ENCODE measurements at places on chromosomes 3 and 15.

DNA sequence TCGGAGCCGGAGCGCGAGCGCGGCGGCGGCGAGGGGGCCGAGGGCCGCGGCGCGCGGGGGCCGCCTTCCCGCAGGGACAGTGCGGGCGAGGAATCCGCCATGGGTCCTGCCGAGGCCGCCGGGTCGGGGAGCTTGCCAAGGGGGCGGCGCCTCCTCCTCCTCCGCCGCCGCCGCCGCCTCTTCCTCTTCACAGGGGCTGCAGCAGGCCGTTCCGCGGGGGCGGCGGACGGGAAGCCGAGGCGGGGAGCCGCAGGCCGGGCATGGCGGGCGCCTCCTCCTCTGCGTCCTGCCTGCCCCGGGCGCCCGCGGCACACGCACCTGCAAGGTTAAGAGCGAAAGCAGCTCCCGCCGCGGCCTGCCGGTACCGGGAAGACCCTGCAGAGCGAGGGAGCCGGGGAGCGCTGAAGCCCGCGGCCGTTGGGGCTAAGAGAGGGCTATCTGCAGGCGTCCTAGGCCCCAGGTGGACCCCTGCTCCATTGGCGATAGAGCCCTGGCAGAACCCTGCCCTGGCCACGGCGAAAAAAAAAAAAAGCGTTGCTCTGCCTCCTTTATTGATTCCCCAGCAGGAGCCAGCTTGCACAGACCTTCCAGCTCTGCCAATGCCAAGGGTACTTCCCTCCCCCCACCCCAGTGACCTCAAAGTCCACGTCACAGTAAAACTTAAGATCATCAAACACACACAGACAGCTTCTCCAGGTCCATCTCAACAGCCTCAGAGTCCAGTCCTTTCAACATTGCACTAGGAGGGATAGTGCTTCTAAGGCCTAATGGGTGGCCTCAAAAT is at the start of gene LYSMD2:
LYSMD2 (minus strand) TSS at position 134 of the 784 bp plus-strand sequence; CDS start at position 101, 33 bp downstream.
- peak; percentile 80 for DNase-seq

DNA sequence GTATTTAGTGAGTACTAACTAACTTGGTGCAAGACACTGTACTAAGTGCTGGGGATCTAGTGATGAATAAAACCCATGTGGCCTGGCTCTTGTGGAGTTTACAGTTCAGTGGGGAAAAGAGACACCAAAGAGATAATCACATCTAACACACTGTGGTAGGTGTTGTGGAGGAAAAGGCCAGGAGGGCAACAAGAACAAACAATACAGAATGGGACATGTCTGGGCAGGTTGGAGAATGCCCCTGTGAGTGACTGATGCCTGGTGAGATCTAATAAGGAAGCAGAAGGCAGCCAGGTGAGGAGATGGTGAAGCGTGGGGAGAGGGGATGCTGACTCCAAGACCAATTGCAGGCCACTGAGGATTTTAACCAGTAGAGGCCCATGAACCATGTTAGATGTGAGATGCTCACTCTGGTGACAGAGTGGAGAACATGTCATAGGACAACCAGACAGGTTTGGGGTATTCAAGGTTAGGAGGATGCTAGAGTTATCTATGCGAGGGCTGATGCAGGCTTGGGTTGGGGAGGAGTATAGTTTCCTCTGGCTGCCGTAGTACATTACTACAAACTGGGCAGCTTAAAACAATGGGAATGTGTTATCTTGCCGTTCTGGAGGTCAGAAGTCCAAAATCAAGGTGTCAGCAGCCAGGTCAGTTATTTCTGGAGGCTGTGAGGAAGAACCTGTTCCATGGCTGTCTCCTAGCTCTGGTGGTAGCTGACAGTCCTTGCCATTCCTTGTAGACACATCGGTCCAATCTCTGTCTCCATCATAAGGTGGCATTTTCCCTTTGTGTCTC is 81.4 kb downstream of the ARNT2 start:
- peak; percentile 12 for DNase-seq

DNA sequence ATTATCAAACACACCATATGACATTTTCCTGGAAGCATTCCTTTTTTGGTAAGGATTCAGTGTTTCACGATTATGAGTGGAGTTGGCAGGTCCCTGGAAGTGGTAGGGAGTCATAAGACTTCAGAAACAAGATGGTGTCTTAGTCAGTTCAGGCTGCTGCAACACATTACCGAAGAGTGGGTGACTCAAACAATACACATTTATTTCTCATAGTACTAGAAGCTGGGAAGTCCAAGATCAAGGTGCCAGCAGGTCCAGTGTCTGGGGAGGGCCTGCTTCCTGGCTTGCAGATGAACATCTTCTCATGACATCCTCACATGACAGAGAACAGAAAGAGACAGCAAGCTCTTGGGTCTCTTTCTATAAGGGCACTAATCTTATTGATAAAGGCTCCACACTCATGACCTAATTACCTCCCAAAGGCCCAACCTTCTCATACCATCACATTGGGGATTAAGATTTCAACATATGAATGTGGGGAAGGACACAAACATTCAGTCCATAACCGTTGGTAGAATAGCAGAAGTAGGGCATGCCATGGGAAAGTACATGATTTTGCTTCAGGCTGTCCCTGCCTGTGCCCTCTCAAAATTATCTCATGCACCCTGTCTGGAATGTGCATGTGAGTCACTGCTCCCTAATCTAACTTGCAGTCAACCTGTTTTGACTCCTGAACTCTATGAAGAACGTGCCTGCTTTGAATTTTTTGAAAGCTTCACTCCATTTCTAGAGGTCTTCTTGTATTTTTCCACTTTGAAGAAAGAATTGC is 72.5 kb downstream of the GTPBP8 start:
- no peak for DNase-seq

DNA sequence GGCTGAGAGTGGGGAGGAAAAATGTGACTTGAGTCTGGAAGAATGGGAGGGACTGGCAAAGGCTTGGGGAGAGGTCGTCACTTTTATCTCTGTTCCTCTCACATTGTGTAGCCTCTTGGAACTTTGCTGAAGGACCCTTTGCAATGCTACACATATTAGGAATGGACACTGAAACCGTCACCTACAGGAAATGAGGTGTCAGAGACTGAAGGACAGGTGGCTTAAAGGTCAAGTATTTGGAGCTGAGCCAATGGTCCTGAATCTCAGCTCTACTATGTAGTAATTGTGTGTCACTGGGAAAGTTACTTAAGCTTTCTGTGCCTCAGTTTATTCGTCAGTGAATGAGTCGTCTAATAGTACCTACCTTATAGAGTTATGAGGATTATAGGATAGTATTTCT is 14.7 kb downstream of the MCTP2 start:
- no peak for DNase-seq

DNA sequence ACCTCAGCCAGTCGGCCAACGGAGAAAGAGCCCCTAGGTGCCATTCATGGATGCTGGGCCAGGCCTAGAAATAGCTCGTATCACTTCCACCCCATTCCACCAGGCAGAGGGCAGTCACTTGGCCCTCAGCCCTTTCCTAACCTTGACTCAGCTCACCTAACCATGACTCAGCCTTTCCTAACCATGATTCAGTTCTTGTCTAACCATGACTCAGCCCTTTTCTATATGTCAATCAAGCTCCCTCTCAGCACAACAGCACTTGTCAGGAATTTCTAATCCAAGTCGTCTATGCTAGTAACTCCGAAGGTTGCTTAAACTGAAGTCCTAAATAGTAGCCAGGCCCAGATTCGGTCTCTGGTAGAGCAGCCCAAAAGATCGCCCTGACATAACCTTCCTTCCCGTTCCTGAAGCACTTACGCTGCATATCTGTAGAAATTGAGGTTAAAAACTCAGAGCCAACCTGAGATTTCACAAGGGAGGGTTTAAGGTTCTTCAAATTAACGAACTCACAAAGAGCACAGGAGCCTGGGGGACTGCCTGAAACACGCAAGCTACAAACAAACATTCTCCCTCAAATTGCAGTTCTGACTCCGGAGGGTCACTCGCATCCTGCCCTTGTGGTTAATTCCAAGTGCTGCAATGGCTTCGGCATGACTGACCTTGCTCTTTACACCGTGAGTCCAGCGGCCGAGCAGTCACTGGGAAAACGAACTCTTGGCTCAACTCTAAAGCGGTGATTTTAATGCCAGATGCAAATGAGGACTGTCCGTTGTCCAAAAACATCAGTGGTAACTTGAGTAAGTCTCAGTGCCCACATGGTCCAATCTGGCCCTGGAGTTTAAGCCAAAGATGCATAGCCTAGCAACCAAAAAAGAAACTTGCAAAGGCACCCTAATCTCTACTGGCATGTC is 99.9 kb downstream of the ADAMTS17 start:
- DNase-seq = no peak

DNA sequence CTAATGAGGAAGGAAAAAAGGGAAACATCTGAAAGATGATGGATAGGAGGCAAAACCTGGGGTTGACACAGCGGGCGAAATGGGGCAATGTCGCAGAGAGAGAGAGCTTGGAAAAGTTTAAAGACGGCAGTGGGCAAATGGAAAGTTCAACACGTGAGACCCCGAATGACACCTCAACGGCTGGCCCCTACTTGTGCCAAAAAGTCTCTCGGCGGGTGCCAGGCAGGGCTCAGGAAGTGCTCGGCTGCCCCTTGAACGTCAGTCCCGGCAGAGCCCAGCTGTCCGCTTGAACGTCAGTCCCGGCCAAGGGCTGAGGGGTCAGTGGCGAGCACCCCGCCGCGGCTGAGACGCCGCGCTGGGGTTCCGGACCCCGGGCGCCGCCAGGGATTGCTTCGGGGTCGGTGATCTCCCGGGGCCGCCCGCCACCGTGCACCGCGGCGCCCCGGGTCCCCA is 658 bp downstream of the EOGT start:
- peak; percentile 59 for DNase-seq

DNA sequence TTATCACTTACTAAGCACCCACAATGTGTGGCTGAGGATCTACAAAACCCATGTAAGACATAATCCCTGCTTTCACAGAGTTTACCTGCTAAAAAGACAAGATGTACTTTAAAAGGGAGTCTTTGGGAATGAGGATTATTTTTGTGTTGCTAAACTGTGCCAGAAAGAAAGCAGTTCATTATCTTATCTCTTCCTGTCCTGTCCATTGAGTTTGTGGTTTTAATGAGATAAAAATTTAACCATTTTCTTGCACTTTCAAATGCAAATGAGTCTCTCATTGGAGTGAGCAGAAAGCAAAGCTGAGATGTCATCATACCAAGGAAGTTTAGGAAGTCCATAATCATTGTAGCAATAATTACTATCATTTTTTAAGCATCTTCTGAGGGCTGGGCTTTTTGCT is 231.2 kb upstream of the ADAMTS9 start:
- no peak for DNase-seq

- DNase-seq = no peak
Measured at GRCh38 chr3:151226825-151227224, 23.8 kb upstream of the GPR171 start.

GRCh38 chr15:88312941-88313579 is 56.5 kb upstream of the NTRK3 start:
- no peak for DNase-seq

DNA sequence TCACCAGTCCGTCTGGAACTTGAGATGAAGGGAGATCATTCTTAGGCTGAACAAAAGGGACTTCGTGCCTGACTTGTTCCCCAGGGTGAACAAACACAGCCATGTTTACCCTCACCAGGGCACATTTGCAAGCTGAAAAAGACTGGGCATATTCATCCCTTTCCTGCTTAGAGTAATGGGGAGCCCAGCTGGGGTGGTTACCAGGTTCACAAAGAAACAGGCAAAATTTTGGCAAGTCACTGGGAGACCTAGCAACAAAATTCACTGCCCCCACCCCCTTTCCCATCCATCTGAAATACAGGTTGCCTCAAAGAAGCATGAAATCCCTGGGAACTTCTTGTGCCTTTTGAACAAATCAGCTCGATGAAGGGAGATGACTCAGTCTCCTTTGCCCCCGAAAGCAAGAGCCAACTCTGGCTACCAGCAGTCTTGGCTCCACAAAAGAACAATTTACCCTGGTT is 775.0 kb downstream of the SQOR start:
- DNase-seq = no peak

- DNase-seq = no peak
Measured at GRCh38 chr3:196517162-196517800, 2.1 kb upstream of the SMCO1 start.

Measured in GM12865 (cell line).